Smooth muscle cell of bladder (primary cell): ENCODE measurements at places on chromosomes 4 and X. TPM values are rescaled to one million over a fixed set of nuclear protein-coding genes. Genes with fewer than 3 reads are reported as not detected.

Gene ART3
- 0.09 and 0.28 TPM in 2 replicates for total RNA-seq

Gene GAGE13
- total RNA-seq: not detected in 2 replicates

Gene ATP8A1
- 0.85 and 1.6 TPM in 2 replicates for total RNA-seq

Gene ZNF330
- total RNA-seq: 36.6 and 42.0 TPM in 2 replicates

Gene HEPH
- 3.1 and 15.1 TPM in 2 replicates for total RNA-seq

Gene SSX2
- total RNA-seq: not detected in 2 replicates
